ENCODE measurements at places on chromosomes 6 and 20.

GRCh38 chr6:20715135-20715806 lies 181.0 kb downstream of the CDKAL1 start:
- no peak for DNase-seq

- DNase-seq, result no peak
These were observed 8.4 kb upstream of the GUCA1B start for GRCh38 chr6:42203183-42203582.

DNA sequence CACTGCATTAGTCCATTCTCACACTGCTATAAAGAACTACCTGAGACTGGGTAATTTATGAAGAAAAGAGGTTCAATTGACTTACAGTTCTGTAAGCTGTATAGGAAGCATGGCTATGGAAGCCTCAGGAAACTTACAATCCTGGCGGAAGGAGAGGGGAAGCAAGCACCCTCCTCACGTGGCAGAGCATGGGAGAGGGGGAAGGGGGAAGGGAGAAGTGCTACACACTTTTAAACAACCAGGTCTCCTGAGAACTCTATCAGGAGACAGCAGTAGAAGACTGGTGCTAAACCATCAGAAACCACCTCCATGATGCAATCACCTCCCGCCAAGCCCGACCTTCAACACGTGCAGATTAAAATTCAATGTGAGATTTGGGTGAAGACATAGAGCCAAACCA lies 494.0 kb downstream of the GRIK2 start:
- no peak for DNase-seq

DNA sequence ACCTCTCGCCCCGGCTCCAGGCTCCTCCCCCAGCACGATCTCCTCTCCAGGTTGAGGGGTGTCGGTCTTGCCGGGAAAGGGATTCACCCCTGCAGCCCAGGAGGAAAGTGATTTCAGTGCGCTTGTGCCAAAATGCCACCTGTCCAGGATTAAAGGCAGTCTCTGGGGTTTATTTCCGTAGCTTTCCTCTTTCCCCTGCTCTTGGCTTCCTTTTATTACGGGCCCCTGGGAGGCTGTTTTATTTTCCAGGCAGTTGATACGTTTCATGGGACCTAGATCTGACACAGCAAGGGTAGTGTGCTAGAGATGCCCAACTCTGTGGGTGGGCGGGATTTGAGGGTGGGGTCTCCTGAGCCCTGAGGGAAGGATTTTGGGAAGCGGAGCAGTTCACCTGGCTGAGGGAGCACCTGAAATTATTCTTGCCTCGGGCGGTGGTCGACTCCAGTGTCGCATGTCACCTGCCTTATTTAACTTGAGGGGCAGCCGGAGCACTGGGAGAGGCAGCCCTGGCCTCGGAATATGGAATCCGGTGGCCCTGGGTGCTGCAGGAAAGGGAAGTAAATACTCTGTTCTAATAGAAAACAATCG lies 9.5 kb upstream of the NKX2-2 start:
- no peak for DNase-seq

- no peak for DNase-seq
These were observed 2.5 kb downstream of the CST7 start for GRCh38 chr20:24951536-24952083.
